ENCODE measurements at places on chromosomes 1 and 21.

DNA sequence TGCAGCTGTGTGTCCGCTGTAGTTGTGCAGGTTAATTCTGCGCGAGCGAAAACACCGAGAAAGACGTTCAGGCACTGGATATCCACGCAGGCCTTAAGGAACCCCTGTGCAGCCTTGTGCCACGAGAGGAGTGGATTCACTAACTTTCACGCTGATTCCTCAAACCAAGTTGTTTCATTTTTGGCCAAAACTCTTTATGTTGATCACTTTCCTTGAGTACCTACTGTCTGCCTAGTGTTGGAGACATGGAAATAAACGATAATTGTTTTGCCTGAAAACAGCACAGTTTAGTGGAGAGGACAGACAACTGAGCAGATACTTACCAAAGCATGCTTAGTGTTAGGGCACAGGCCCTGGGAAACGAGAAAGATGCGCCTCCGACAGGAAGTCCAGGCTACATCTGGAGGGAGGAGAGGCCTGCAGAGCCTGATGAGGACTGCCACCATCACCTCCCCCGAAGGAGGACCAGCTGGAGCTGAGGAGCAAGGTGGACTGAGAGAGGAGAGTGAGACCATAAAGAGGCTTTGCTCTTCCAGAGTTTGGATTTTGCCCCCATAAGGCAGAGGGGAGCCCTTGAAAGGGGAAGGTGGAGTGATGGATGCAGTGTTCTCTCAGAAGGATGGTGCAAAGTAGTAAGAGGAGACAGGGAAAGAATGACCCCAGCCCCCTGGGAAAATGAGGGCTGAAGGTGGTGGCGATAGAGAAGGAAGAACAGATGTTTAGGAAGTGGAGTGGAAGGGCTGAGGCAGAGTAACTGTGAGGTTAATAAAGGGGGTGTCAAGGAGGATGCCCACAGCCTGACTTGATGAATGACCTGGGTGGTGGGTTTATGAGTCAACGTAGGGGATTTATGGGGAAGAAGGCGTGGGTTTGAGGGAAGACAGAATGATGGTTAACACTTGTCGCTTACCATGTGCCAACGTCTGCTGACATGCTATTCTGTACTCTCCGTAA is 956 bp upstream of the SCAF4 start:
- DNase-seq, result no peak

- DNase-seq, result no peak
These were observed 163.0 kb upstream of the TNR start for GRCh38 chr1:175906370-175906769.

GRCh38 chr1:22639286-22639685 is 2.9 kb downstream of the C1QA start:
- DNase-seq, result no peak

DNA sequence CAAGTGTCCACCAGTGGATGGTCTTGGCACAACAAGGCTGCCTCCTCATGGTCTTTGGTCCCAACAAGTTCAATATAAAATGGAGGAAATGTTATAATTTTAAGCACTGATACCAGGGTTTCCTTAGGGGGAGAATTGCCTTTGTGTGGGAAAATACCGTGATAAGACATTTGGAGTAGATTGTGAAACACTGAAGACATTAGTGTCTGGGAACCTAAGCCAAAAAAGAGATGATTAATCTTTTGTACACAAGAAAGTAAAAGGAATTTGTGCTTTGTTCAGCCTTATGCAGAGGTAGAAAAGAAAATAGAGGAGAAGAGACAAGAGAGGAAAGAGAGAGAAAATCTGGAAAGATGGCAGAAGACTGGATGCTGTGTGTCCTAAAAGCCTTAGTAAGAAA is 36.1 kb downstream of the ST6GALNAC3 start:
- no peak for DNase-seq

All from GM10248 (cell line).